ENCODE measurements at places on chromosomes 13 and 19.
A peak's percentile ranks its signal among the peaks of the same experiment; 100 is the strongest.

DNA sequence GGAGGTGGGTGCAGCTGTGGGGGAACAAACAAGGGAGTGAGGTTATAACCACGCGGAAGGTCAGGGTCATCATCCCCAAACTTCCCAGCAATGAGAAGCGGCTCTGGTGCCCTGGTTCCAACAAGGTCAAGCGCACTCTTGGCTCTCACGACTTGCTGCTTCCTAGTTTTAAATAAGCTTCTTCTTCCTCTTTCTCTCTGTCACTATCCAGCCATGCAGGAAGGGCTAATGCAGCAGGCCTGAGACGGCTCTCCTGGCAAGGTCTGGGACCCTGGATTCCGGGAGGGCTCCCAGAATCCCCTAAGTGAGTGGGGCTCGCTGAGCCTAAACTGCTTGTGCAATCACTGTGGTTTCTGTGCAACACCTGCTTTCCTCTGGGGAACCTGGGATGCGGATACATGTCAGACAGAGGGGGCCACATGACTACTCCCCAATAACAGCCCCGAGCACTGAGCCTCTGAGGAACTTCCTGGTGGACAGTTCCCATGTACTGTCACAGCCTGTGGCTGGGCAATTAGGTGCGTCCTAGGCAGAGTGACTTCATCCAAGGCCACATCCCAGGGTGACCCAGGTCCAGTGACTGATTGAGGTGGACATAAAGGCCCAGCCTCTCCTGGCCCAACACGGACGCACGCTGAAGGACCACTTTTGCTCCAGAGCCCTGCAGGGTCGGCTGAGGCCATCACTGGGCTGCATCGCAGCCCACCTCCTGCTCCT lies 24.2 kb downstream of the VRK3 start:
- DNase-seq = no peak

DNA sequence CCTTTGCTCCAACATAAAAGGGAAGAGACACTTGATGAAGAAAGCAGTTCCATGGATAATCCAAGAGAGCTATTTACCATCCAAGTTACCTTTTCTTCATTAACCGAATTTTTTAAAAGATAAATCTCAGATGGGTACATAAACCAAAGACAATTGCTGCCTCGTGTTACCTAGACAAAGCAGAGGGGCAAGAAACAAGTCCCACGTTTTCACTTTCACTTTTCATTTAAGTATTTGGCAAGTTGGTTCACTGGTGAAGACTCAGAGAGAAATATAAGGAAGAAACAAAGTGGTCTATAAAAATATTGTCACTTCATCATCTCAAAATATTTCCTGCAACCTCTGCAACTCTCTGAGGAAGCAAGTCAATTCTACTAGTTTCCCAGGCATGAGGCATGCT lies 446.1 kb downstream of the FGF14 start:
- DNase-seq = no peak

GRCh38 chr19:1231729-1232637 lies 5.8 kb downstream of the CBARP start:
- no peak for DNase-seq

DNA sequence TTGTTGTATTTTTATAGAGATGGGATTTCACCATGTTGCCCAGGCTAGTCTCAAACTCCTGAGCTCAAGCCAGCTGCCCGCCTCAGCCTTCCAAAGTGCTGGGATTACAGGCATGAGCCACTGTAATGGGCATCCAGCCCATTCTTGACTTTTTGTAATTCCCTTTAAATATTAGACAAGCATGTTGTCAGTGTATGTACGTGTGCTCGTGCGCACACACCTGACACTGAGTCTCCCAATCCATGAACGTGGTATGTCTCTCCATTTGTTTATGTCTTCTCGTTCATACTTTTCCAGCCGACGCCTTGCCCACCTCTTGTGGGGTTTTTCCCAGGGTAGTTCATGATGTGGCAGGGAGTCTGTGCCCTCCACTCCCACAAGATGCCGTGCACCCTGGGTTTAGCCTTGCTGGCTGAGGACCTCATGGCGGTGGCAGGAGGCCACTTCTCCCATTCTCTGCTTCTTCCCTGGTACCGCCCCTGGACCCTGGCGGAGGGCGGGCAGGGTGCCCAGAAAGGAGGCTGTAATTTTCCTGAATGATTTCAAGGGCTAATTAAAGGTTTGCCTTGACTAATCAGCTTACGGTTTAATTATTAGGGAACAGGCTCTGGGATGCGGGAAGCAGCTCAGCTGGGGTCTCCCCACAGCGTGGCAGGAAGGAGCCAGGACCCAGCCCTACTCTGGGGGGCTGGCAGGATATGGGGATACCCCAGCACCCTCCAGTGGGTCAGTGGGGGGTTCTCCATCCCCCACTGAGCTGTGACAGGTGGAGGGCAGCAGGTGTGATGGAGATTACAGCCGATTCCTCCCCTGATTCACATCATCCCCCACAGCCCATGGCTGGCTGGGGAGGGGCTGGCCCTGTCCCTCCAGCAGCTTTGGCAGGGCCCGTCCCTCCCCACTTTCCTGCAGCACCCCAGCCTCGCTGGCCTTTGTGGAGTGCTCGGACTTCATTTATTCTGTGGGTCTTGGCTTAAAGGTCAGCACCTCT lies 12.9 kb downstream of the PAK4 start:
- DNase-seq = no peak

GRCh38 chr19:23346696-23347095 lies 48.6 kb downstream of the ZNF91 start:
- no peak for DNase-seq

- DNase-seq = no peak
Measured at GRCh38 chr19:5032101-5032967, 63.4 kb downstream of the KDM4B start.

DNA sequence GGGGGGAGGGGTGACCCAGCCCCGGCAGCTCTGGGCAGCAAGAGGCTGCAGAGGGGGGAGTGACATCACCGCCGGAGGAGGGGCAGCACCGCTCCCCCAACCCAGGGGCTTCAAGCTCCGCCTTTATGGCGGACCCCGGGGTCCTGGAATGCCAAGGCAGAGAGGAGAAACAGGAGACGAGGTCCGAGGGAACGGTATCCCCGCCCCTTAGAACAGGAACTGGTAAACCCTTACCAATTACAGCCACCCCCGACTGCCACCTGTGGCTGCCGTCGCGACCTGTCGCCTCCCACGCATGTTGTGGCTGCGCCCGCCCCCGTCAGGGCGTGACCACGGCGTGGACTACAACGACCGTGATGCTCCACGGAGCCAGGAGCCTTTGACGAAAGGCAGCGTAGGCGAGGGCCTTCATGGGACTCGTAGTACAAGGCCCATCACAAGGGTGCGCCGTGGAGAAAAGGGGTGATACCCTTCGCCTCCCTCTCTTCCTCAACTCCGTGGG lies 4.1 kb upstream of the KCNC3 start:
- DNase-seq = peak; percentile 93
